Neural progenitor cell (in vitro differentiated cells): ENCODE measurements at places on chromosomes 5 and 9.

- peak; percentile 39 for DNase-seq
These were observed 298.6 kb downstream of the DIRAS2 start for GRCh38 chr9:90343991-90344390.

DNA sequence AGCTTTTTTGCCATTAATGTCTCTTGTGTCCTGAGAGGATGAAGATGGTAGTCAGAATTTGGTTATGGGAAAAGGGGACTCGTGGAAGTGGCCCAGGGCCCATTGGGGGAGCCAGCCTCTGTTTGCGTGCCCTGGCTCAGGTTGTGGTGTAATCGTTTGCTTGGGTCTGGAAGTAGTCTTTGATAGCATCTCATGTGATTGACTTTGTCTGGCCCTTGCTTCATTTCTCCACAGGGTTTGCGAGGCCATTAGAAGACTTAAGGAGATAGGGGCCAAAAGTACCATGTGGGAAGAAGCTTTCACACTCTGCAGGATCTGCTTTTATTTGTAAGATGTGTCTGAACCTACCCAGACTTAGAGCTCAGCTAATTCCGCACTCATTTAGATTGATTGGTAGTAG is 114.5 kb downstream of the FGF1 start:
- no peak for DNase-seq

GRCh38 chr9:2255128-2255527 is 240.0 kb downstream of the SMARCA2 start:
- no peak for DNase-seq

GRCh38 chr5:138655530-138656190 is 80.5 kb upstream of the HSPA9 start:
- no peak for DNase-seq

DNA sequence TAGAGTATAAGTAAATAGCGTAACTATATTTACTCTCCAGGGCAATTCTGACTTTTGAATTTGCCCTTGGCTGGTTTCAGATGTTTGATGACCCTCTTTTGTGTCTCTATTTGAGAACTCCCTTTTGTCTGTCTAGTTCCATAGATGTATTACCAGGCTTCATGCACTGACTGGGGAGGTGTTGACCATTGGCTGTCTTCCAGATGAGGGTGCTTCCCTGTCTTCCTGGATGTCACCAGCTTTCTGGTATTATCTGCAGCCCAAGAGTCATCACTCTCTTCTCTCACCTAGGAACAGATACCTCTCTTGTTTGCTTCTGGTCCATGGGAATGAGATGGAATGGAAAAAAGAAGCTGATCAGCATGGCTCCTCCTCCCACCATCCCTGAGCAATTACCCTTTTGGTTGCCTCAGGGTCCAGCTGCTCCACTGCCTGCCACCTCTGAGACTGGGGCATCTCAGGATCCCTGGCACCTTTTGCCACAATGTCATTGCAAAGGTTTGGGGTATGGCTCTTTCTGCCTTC is 58.7 kb upstream of the TMED7 start:
- no peak for DNase-seq

GRCh38 chr5:107875833-107876232 is 205.1 kb upstream of the EFNA5 start:
- DNase-seq, result no peak

DNA sequence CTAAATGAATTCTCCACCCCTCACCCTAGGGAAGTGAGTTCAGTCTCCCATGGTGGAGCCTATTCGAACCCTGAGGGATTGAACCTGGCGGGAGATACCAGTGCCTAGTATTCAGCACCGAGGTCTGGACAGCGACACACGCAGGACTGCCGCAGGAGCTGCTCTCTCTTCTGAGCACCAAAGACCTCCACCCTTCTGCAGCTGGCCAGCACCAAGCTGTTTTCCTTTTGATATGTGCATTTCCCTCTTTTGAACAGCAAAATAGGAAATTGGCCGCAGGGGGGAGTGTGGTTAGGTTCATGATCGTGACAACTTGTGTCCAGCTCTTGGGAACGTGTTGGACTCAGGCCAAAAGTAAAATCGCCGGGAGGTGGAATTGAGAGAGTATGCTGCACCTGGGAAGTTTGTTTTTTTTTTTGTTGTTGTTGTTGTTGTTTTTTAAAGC is 1.2 kb upstream of the PCSK1 start:
- peak; percentile 92 for DNase-seq

DNA sequence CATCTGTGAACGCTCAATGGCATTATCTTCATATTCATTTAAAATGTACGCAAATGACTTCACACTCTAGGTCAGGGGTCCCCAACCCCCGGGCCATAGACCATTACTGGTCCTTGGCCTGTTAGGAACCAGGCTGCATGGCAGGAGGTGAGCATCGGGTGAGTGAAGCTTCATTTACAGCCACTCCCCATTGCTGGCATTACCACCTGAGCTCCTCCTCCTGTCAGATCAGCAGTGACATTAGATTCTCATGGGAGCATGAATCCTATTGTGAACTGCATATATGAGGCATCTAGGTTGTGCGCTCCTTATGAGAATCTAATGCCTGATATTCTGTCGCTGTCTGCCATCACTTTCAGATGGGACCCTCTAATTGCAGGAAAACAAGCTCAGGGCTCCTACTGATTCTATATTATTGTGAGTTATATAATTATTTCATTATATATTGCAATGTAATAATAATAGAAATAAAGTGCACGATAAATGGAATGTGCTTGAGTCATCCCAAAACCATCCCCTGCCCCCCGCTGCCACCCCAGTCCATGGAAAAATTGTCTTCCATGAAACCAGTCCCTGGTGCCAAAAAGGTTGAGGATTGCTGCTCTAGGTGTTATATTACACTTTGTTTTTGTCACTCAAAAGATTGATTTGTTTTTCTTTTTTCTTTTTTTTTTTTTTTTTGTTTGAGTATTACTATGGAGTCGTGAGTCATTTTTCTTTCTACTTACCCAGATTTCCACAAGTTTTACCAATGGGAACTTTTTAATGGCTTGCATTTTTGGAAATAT is 127.2 kb downstream of the DOCK8 start:
- DNase-seq, result no peak

GRCh38 chr5:8861764-8862163 is 684.1 kb downstream of the SEMA5A start:
- DNase-seq, result no peak

DNA sequence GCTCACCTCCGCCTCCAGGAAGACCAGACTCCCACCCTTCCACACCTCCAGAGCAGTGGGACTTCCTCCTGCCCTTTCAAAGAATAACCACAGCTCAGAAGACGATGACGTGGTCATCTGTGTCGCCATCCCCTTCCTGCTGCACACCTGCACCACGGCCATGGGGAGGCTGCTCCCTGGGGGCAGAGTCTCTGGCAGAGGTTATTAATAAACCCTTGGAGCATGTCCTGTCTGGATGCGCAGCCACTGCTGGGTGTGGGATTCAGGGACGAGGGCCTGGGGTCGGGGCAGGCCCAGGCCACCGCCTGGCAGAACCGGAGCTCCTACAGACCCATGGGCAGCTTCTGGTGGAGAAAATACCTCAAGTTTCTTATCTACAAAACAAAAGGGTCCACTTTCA is 5.0 kb downstream of the PAEP start:
- no peak for DNase-seq

DNA sequence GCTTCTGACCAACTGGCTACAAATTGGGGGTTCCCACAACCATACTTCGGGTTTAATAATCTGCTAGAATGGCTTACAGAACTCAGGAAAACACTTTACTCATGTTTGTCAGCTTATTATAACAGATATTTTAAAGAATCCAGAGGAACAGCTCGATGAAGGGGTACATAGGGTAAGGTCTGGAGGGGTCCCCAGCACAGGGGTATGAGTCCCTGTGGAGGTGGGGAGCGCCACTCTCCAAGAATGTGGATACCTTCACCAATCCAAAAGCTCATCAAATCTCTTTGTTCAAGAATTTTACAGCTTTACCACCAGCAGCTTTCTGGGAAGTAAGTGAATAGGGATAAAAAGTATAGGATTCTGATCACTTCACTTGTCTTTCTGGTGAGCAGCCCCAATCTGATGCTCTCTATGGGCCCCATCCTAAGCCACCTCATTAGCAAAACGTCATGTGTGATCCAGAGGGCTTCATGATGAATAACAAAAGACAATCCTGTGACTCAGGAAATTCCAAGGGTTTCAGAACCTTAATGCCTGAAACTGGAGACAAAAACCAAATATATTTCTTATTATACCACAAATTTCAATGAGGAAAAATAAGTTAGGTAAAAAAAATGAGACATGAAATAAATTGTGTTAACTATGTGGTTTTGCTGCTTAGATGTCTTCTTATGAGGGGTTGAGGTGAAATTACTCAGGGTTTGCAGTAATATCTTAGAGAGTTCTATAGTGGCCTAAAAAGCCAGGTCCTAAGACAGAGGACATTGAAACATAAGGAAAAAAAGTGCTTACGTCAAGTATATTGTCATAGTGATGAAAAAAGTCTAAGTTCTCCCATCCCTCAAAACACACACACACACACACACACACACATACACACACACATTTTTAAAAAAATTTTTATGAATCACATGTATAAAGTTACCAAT is 290.5 kb downstream of the ANXA1 start:
- DNase-seq, result peak; percentile 52

GRCh38 chr5:87076931-87077330 is 190.8 kb upstream of the RASA1 start:
- DNase-seq, result no peak
